ENCODE measurements at places on chromosomes 4 and X.

DNA sequence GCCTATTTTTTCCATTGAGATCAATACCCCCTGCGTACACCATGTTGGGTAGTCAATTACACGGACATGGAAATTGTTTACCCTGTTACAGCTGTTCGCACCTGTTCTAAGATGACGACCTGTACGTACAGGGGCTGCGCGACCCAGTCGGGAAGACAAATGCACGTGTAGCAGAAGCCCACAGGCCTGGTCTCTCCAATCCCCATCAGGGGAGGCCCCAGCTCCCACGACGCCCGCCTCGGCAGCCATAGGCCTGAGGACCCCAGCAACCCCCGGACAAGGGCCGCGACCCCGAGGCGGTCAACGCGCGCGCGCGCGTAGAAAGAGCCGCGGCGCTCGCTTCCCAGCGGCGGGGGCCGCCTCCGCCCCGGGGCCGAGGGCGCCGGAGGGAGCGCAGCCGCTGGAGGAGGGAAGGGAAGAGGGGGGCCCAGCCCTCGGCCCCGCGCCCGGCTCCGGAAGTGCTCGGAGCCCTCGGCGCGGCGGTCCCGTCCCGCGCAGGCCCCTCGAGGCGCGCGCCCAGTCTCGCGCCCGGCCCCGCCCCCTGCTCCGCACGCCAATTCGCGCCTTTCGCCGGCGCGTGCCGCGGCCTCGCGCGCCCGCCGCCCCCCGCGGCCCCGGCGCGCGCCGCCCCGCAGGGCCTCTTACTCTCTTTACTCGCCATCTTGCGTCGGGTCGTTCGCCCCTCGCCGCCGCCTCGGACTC lies 618 bp downstream of the RBBP7 start:
- no peak for DNase-seq

GRCh38 chr4:18815779-18816173 lies 794.2 kb upstream of the LCORL start:
- no peak for DNase-seq

GRCh38 chr4:126604268-126604867 lies 1028.4 kb upstream of the INTU start:
- no peak for DNase-seq

- DNase-seq = no peak
Observed at GRCh38 chr4:15370296-15370695, 57.5 kb upstream of the C1QTNF7 start.

DNA sequence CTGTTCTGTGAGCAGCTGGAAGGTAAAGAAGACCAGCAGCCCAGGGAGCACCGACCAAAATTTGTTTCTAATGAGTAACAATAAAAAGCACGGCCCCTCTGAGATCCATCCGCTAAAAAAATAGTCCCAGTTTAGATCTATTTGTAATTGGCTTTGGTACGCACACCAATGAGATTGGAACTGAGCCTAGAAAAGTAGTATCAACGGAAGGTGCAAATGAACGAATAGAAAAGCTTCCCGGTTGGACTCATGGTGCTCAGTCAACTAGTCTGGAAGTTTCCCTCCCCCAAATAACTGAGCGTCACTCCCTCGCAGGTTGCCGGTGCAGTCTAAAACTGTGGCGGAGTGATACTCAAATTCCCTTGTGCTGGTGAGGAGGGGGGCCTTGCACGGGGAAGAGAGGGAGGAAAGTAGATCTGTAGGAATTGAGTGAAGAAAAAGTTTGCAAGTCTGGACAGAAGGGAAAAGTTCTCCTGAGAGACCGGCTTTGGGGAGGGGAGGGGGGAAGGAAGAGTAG lies at the start of gene COL4A5:
Gene COL4A5, plus strand, starts transcription at position 413 of the 517 bp plus-strand sequence. CDS start 288 bp downstream, outside the sequence.
- DNase-seq = no peak

GRCh38 chrX:136667446-136668168 lies 19.6 kb downstream of the CD40LG start:
- no peak for DNase-seq

DNA sequence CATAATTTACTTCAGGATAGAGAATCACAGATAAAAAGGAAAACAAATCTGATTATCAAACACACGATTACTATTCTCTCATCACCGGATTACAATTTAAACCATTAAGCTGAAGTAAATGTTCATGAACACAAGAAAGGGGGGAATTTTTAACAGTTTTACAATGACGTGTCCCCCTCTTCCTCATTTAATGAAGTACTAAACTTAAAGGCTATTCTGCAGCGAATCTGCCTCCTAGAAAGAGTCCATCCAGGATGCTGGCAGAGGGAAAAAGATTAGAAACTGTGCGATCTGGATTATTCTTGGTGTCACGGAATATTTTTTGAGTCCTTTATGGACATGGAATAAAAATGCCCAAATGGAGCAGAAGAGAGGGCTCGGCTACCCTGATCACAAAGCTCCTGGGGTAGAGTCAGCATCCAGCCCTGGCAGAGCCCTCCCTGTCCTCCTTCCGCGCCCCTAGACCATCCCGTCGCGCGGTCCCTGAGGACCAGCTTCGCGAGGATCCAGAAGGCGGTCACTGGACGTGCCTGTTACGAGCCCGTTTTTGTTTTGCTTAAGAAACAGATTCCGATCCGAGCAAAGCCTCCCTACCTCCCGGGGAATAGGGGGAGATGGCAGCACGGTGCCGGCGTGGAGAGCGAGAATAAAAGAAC lies 1.2 kb downstream of the ELF2 start:
- no peak for DNase-seq

- no peak for DNase-seq
Observed at GRCh38 chr4:23207059-23207458, 514.3 kb downstream of the GBA3 start.

GRCh38 chr4:176778491-176778890 lies 14.2 kb downstream of the VEGFC start:
- DNase-seq = no peak

DNA sequence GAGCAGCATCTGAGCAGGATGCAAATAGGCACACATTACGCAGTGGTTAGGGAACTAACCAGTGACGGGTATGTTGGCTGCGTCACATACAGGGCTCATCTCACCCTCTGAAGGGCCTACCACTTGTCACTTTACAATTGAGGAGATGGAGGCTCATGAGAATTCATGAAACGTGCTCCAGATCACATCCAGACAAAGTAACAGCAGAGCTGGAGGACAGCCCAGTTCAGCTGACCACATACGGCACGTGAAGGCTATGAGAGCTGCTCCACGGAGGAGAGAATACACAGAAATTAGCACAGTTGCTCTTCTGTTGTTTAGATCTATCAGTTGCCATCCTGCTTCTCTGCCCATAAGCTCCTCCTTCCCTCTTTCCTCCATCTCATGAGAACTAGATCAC lies 78.4 kb downstream of the FAM9B start:
- no peak for DNase-seq

- no peak for DNase-seq
Observed at GRCh38 chrX:124910611-124911010, 409.1 kb upstream of the TEX13C start.

DNA sequence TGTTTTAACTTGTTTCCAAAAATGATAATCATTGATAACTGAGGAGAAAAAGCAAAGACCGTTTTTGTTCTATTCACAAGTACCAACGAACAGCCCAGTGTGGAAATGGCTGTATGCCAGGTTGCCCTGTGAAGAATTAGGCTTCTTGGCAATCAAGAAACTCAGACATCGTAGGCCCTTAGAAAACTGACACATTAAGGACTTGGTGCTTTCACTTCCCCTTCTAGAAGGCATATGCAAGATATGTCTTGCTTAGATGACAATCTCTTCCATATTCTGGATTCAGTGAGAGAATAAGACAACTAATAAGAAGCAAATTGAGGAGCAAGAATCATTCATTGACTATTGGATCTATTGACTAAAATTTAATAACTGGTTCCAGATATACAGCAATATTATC lies 56.6 kb downstream of the ANAPC10 start:
- no peak for DNase-seq

- no peak for DNase-seq
Observed at GRCh38 chrX:12693754-12694153, 97.5 kb upstream of the PRPS2 start.

- DNase-seq = no peak
Observed at GRCh38 chrX:24424948-24425347, 40.1 kb upstream of the PDK3 start.

DNA sequence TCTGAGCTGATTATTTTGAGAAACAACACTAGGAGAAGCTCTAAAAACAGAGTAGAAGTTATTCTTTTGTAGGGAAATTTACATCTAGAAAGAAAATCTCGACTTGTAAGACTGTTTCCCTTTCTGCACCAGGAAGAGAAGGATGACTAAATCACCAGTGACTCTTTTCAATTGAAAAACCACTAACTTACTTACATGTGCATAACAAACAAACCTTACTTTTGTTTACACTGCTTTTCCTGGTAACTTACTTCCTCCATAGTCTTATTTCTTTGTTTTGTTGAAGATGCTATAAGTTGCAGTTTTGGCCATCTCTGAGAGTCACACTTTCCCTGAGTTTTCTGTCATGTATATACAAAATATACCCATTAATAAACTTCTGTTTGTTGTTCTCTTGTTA lies 293.6 kb upstream of the FAT4 start:
- DNase-seq = no peak

GRCh38 chr4:55791666-55792065 lies 27.9 kb upstream of the EXOC1L start:
- DNase-seq = no peak

- DNase-seq = no peak
Observed at GRCh38 chr4:121154103-121154515, 10.0 kb downstream of the TNIP3 start.

- no peak for DNase-seq
Observed at GRCh38 chr4:110550260-110550659, 72.6 kb downstream of the PITX2 start.

GRCh38 chrX:132716006-132716405 lies 227.2 kb upstream of the MBNL3 start:
- DNase-seq = no peak

DNA sequence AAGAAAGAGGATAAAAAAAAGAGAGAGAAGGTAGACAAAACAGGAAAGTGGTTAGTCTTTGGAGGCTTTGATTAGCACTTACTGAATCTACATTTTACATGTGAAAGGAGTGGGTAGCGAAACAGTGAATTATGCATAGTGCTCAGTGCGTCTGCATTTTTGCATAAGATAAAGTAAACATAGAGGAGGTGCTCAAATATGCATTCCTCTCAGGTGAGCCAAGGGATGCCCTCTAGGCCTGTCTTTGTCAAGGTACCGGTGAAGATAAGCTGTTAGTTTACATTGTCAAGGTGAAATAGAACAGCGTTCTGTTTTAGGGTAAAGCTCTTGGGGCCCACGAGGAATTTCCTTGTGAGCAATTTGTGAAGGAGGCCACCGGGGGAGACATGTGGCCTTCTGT lies 260.6 kb downstream of the TRIML1 start:
- DNase-seq = no peak

DNA sequence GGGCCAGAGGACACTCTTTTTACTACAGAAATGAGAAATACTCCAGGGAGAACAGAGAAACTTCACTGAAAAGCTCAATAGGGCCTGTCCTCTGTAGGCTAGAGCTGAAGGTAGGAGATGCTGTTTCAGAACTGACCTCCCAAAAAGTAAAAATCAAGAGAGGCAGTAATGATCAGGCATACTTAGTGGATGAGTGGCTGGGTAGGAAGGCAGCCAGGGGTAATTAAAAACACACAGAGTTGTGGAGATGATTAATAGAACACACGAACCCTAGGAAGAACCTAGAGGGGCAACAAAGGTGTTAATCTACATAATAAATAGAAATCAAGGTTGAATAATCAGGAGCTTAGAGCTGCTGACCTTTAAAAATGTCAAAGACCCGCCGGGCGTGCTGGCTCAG lies 582.4 kb upstream of the ADGRL3 start:
- no peak for DNase-seq

DNA sequence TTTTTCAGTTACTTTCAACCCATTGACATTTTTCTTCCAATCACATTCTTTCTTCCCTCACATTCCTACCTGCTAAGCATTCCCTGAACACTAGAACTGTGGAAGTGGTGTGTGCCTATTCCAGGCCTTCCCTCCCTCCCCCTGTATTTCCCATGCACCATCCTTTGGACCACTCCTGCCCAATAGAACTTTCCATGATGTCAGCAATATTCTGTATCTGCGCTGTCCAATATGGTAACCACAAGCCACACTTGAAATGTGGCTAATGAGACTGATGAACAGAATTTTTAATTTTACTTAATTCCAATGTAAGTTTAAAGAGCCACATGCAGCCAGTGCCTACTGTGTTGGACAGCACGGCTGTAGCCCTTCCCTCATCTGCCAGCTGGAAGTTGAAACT lies 57.5 kb downstream of the DCTD start:
- DNase-seq = no peak

- no peak for DNase-seq
Observed at GRCh38 chr4:20091781-20092180, 159.9 kb upstream of the SLIT2 start.

GRCh38 chrX:17812763-17813162 lies 48.3 kb downstream of the RAI2 start:
- no peak for DNase-seq

DNA sequence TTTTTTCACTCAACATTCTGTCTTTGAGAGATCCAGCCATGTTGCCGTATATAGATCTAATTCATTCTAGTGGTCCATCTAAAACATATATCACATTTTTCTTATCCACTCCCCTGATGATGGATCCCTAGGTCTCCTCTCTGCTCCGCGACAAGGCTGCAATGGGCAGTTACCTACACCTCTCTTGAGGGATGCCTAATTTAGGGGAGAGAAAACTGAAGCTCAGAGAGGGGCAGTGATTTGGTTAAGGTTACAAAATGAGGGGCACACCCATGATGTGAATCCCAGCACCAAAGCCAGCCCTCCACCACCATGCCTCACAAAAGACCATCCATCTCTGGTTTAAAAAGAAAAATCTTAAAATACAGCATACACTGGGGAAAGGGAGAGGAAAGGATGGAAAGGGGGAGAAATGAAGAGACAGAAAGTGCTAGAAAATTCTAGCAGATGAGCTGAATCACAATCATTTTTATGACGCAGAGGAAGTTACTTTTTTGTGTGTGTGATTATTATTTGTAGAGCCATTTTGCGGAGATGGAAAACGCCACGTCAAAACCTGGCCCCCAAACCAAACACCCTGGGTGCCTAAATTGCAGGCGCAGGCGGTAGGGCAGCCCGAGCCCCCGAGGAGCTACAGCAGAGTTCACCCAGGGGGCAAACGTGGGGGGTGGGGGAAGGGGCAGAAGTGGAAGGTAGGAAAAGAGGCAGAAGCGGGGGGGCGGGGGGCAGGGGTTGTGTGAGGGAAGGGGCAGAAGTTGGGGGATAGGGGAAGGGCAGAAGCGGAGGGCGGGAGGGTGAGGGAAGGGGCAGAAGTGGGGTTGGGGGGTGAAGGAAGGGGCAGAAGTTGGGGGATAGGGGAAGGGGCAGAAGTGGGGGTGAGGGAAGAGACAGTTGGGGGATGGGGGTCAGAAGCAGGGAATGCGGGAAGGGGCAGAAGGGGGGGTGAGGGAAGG lies 1.3 kb upstream of the TSPYL2 start:
- no peak for DNase-seq

- DNase-seq = no peak
Observed at GRCh38 chrX:65587616-65588526, 53.3 kb upstream of the LAS1L start.

DNA sequence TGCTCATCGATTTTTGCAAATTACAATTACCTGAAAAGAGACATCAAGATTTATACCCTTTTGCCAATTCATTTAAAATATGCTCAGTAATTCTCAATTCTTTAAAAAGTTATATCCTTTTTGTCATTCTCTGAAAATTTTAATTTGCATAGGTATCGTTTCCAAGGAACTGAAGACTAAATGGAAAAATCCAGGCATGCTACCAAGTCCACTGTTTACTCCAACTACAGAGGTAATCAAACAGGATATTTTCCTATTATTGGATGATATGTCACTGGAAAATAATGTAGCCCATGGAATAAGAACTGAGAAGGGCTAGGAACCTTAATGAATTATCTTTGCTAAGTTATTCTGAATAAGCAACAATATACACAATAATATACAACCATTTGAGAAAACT lies 132.7 kb downstream of the THOC2 start:
- DNase-seq = no peak

- DNase-seq = no peak
Observed at GRCh38 chr4:2671267-2671895, 84.8 kb downstream of the TNIP2 start.
